Activated CD4-positive, alpha-beta T cell treated with anti-CD3 and anti-CD28 coated beads, Interleukin-2, amount 50 U/mL, for 24 hours (primary cell): ENCODE measurements at places on chromosomes 2 and 18.

GRCh38 chr2:10022041-10022421 lies 21.3 kb upstream of the KLF11 start:
- no peak for DNase-seq

GRCh38 chr2:196719110-196719872 lies 79.8 kb downstream of the CCDC150 start:
- no peak for DNase-seq

- no peak for DNase-seq
These were observed 155.4 kb upstream of the LHCGR start for GRCh38 chr2:48910961-48911360.

- no peak for DNase-seq
These were observed 11.2 kb upstream of the CXXC1 start for GRCh38 chr18:50298443-50299284.

DNA sequence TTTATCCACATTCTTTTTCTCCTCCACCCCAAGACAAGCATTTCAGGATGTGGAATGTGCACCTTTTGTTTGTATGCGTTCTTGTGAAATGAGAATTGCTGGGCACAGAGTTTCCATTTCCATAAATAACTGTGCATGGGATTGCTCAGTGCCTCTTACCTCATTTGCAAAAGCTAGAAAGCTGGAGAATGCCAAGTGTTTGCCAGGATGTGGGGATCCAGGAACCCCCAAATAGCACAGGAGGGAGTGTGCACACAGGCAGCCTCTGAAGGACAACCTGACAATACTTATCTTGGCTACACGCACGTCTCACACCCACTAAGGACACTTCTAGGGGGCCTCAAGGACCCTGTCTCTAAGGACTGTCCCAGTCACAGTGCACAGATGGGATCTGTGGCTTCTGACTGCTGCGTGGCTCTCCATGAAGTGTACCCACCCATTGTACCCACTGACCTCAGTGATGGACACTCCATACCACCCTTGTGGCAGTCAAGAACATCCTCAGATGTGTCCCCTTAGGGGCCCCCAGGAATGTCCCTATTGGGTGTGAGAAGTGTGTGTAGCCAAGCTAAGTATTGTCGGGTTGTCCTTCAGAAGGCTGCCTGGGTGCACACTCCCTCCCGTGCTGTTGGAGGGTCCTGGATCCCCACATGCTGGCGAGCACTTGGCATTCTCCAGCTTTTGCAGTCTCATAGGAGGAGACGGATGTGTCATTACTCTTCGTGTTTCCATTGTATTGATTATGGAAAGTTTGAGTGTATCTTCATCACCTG lies 38.4 kb downstream of the CAPN13 start:
- no peak for DNase-seq

DNA sequence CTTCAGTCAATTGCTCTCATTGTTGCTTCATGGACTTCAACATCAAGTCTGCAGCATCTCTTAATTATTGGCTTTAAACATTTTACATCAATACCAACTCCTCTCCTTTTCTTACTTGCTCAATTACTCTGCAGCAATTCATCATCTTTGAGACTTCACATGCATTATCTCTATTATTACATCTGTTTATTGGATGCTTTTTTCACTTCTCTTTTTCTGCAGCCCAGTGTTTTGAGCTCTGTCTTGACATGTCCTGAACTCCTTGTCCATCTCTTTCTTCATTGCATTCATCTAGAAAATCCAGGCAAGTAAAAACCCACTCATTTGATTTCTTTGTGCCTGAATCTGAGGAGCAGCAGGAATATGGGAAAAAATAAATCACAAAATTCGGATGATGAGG lies 647.9 kb downstream of the PLCL1 start:
- DNase-seq = no peak

- no peak for DNase-seq
These were observed at the start of gene GPR155 for GRCh38 chr2:174486563-174487107. GPR155 (minus strand) TSS chr2:174487029; CDS start chr2:174481956, 5,073 bp downstream.

- no peak for DNase-seq
These were observed 90.6 kb downstream of the VRK2 start for GRCh38 chr2:58137221-58137620.

GRCh38 chr18:573385-573784 lies 6.8 kb upstream of the CETN1 start:
- no peak for DNase-seq

GRCh38 chr2:47520302-47520630 lies 117.3 kb downstream of the MSH2 start:
- DNase-seq = no peak

DNA sequence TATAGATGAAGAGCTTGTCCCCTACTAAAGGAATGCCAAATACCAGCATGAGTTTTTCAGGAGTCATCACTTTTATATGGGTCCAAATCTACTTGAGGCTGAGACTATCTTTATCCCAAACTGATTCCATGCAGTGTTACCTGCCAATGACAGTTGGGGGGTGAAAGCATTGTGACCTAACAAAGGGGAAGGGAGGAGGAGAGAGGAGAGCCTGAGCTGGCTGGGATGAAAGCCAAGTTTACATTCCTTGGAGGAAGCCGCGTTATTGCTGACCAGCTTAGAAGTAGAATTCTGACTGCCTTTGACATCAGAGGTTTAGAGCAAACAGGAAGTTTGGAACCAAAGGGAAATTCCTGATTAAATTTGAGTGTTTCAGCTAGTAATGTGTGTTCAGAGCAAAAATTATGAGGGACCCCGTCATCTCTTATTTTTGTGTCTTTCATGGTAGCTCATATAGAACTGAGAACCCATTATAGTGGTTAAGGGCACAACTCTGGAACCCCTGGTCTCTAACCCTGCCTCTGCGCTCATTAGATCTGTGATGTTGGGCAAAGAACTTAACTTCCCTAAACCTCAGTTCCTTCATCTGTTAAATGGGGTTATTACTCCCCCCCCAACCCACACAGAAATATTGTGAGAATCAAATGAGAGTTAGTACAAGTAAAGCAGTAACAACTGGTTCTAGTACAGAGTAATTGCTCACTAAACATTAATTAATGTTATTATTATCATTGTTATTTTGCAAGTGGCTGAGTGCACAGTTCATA lies 199.3 kb upstream of the EPAS1 start:
- DNase-seq = no peak

GRCh38 chr2:10266133-10266620 lies 36.5 kb upstream of the HPCAL1 start:
- DNase-seq = no peak

- no peak for DNase-seq
These were observed 85.8 kb downstream of the SETBP1 start for GRCh38 chr18:44766450-44766849.

DNA sequence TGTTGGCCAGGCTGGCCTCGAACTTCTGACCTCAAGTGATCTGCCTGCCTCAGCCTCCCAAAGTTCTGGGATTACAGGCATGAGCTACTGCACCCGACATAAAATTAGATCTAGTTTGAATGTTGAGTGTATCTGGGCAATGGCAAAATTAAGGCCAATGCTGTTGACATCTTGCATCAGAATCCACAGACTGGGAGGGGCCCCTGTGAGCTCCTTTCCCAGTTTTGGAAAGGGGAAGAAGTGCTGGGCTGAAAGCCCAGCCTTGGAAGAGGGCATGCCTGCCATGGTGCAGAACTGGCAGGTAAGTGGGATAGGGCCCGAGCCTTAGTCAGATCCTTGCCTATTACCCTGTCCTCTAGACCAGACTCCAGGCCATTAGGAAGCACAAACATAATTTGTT lies 4.5 kb upstream of the MYOM1 start:
- DNase-seq = no peak

DNA sequence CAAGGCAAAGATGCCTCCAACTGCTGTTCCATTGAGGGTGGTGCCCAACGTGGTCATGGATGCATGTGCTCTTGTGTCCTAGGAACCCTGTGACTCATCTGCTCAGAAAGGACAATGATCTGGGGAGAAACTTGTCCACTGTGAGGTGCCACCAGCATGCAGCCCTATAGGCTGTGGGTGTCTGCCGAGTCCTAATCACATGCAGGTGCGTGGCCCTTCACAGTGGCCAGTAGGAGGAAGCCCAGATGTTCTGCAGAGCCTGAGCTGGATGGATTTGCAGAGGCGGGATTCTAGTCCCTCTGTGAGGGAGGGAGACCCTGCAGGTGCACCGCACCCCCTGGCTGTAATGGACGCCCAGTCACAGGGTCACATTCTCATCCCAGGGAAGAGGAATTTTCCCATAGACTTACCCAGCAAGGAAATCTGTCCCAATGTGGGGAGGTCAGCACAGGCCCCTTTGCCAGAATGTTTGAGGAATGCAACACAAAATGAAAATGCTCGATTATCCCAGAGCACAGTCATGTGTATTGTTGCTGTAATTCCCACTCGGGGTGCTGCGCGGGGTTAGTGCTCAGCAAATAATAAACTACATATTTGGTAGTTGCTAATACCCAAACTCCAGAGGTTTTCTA lies 13.9 kb downstream of the GDF7 start:
- no peak for DNase-seq

DNA sequence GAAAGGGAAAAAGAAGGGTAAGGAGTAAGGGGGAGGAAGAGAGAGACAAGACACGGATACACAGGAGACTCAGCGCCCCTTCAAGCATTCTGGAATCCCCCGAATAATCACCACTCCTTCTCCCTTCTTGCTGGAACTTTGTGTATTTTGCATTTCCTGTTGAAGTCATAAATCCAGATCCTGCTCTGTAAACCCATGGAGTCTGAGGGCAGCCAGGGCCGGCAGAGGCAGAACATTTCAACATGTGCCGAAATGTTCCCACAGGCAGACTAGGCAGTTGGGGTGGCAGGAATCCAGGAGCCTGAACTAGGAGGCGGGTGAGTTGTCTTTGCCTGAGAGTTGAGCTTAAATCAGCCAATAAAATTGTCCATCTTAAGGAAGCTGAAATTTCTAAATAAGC lies 193.1 kb downstream of the SH3RF3 start:
- DNase-seq = no peak

GRCh38 chr2:66509326-66509811 lies 74.4 kb downstream of the MEIS1 start:
- no peak for DNase-seq

DNA sequence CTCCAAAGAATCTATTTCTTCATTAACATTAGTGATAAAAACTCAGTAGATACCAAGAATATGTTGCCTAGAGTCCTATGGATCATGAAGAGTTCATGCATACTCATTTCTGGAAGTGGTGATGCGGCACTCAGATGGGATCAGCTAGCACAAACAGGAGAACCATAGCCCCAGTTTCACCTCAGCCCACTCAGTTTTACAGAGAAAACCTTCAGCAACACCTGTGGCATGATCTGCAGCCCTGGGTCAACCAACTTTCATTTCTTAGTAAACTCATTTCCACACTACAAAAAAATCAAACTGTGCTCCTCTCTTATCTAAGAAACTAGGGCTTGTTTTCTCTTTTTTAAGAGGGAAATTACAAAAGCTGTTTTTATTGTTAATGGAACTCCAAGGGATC lies 569.4 kb downstream of the CCDC85A start:
- no peak for DNase-seq

GRCh38 chr18:69246027-69246426 lies 154.7 kb upstream of the DOK6 start:
- no peak for DNase-seq

DNA sequence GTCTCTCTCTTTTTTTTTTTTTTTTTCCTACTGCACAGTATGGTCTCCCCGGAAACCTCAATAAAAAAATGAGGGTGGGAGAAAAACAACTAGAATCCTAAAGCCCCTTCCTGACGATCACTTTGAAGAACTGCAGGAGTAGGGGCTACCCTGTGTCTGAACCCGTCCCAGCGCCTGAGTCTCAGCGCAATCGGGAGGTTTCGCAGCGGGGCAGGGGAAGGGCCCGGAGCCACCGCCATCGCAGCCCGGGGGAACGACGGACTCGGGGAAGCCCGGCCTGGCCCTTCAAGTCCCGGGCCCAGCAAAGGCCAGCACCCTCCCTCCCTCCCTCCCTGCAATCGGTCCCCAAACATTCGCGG lies 411 bp downstream of the NARS1 start:
- no peak for DNase-seq

DNA sequence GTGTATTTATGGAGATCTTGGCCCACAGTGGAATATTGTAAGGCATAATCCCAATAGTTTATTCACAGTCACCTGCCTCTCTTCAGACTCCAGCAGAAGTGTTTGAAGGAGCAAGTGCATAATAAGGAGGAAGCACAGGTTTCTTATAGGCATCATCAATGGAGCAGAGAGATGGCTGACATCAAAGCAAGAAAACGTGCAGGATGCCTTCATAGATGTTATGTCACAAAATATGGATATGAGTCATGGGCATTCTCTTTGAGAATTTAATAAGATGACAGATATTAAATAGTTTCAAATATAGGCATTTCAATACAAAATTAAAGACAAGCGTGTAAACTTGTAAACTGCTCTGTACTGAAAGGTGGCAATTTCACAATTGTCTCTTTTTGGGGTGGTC lies 4.0 kb upstream of the RND3 start:
- no peak for DNase-seq

DNA sequence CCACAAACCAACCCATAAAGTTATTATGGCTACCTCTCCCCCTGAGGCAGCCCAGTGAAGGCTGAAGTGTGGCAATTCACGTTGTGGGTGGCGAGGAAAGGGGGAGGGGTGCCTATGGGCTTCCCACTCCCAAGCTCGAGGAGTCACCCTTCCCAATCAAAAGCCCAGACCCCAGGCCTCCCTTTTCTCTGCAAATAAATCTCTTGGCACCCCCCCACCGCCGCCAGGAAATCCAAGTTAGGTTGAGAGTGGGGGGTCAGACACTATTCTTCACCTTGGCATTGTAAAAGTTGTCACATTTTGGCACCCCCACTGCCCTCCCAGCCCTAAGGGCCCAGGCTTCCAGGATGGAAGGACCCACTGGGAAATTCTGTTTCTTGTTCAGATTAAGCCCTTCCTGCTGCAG lies 6.9 kb downstream of the ANKRD53 start:
- no peak for DNase-seq

GRCh38 chr2:218419630-218420216 lies 800 bp downstream of the VIL1 start:
- no peak for DNase-seq

- peak; percentile 30 for DNase-seq
These were observed 19.0 kb downstream of the TPGS2 start for GRCh38 chr18:36809590-36810381.

GRCh38 chr18:2027756-2028155 lies 543.5 kb downstream of the METTL4 start:
- DNase-seq = no peak

GRCh38 chr2:23925702-23926289 lies 1.1 kb downstream of the ATAD2B start:
- DNase-seq = no peak

GRCh38 chr18:39365836-39366485 lies 1800.4 kb upstream of the CELF4 start:
- no peak for DNase-seq

- no peak for DNase-seq
These were observed 29.0 kb downstream of the MYO3B start for GRCh38 chr2:170206805-170207407.

DNA sequence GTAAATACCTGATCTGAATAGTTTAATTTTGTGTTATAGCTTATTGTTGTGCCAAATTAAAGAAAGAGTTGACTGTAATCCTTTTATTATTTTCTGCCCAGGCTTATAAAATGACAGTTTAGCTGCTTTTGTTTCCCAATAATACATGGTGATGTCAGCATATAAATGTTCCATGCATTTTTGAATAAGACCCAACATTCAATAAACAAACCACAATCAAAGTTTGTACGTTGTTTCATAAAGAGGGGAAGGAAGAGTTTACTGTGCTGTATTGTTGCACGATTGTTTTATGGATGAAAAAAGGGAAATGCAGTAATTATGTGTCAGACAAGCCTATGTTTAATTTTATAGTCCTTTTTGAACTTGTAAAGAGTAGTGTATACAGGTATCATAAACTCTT lies 177.2 kb upstream of the SCN7A start:
- DNase-seq = no peak

GRCh38 chr2:26670171-26670570 lies 22.4 kb upstream of the KCNK3 start:
- no peak for DNase-seq

GRCh38 chr2:234861841-234862735 lies 89.7 kb upstream of the SH3BP4 start:
- no peak for DNase-seq
